ENCODE measurements at places on chromosomes 12 and 14. TPM values are rescaled to one million over a fixed set of nuclear protein-coding genes. Genes with fewer than 3 reads are reported as not detected.

The DTX1 gene
- not detected for total RNA-seq

The ZDHHC22 gene
- total RNA-seq = not detected

The NRXN3 gene
- total RNA-seq = not detected

The FAM222A gene
- total RNA-seq = 0.39 TPM

The ERP27 gene
- not detected for total RNA-seq

The RHOJ gene
- 4.3 TPM for total RNA-seq

The SLC6A13 gene
- not detected for total RNA-seq

The LALBA gene
- not detected for total RNA-seq

The KLHL33 gene
- total RNA-seq = 0.13 TPM

The RNASE3 gene
- not detected for total RNA-seq

The ASB8 gene
- 31.6 TPM for total RNA-seq

The CLEC4A gene
- total RNA-seq = 0.32 TPM

The HOXC9 gene
- 9.8 TPM for total RNA-seq

The SIRT4 gene
- 1.0 TPM for total RNA-seq

The MYH6 gene
- not detected for total RNA-seq

The CLBA1 gene
- total RNA-seq = 9.8 TPM

The AP4S1 gene
- 6.1 TPM for total RNA-seq

The MTA1 gene
- total RNA-seq = 46.3 TPM

The RIMBP2 gene
- total RNA-seq = 0.91 TPM

The CCDC38 gene
- total RNA-seq = 0.39 TPM

The BHLHE41 gene
- 1.7 TPM for total RNA-seq

The SLC4A8 gene
- 4.1 TPM for total RNA-seq

The MUCL1 gene
- total RNA-seq = not detected

The SETD3 gene
- 56.1 TPM for total RNA-seq

The FAIM2 gene
- 3.0 TPM for total RNA-seq

The GNB3 gene
- total RNA-seq = 4.3 TPM

The KLRC3 gene
- total RNA-seq = 0.22 TPM

The USP44 gene
- 0.22 TPM for total RNA-seq

The BATF gene
- 0.65 TPM for total RNA-seq

The NFATC4 gene
- 302 TPM for total RNA-seq

The NRIP2 gene
- 0.26 TPM for total RNA-seq

The HPD gene
- total RNA-seq = 3.2 TPM

The RTN1 gene
- total RNA-seq = 0.39 TPM

The CCDC175 gene
- not detected for total RNA-seq

The PDE3A gene
- total RNA-seq = 22.2 TPM

The IKBIP gene
- total RNA-seq = 77.1 TPM

The ACSS3 gene
- 12.6 TPM for total RNA-seq

The KRT7 gene
- 24.8 TPM for total RNA-seq

The PRIMA1 gene
- 1.0 TPM for total RNA-seq

The RBM19 gene
- 20.9 TPM for total RNA-seq

The GLS2 gene
- not detected for total RNA-seq

The CD4 gene
- total RNA-seq = 2.3 TPM

The SELPLG gene
- total RNA-seq = 2.9 TPM

The AKAP3 gene
- 4.0 TPM for total RNA-seq

The C12orf60 gene
- total RNA-seq = 1.9 TPM
